ENCODE measurements at places on chromosomes 13 and 19.
A peak's percentile ranks its signal among the peaks of the same experiment; 100 is the strongest.

DNA sequence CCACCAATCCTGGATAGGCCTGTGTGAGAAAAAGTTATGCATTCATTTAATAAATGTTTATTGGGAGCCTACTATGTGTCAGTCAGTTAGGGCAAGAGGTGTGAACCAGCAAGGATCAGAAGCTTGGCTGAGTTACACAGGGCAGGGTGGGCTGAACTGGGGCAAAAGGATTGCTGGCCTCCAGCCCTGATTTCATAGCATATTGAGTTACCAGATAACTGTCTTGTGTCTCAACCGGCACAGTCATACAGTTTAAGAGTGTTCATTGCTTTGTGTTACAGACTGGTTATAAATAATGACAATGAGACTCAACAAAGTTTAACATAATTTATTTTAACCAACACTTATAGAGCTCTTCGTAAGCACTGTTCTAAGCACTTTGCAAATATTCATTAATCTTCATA is 253.8 kb downstream of the DLEU7 start:
- H3K27me3 ChIP-seq = no peaks in the 10 kb centered on the region
- peaks cover 55% of the 10 kb centered on the region for H3K4me1 ChIP-seq
- 0 out of 2 replicates have a peak overlapping the region, but pooled peaks have one; percentile 18 for H3K4me3 ChIP-seq
- no peaks in the 10 kb centered on the region for H3K36me3 ChIP-seq

- no peaks in the 10 kb centered on the region for H3K27me3 ChIP-seq
- H3K27ac ChIP-seq = peak overlapping the region; percentile 82
- H3K4me3 ChIP-seq = no peak overlapping the region
- DNase-seq = peak; percentile 78
Measured at GRCh38 chr19:9941671-9942070, 5.4 kb upstream of the OLFM2 start.

- no peak for DNase-seq
- H3K4me3 ChIP-seq = no peak overlapping the region
- no peaks in the 10 kb centered on the region for H3K27me3 ChIP-seq
- no peak overlapping the region for H3K27ac ChIP-seq
Measured at GRCh38 chr19:518598-519231, 11.4 kb downstream of the TPGS1 start.

- peaks cover 9% of the 10 kb centered on the region for H3K36me3 ChIP-seq
Measured at GRCh38 chr19:58277748-58278540, 811 bp upstream of the ZNF8 start.

DNA sequence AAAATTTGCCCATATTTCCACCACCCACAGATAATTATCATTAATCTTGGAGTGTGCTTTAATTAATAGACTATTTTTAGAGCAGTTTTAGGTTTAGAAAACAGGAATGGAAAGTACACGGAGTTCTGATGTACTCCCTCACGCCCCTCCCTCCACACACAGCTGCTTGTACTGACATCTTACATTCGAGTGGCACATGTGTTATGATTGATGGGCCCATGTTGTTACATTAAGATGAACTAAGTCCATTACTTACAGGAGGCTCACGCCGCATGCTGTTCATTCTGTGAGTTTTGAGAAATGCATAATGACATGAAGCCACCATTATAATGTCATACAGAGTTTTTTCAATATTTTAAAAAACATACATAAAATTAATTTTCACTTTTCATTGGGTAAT is 1.2 kb upstream of the SPATA13 start:
- H3K4me1 ChIP-seq = peaks cover 5% of the 10 kb centered on the region
- H3K27me3 ChIP-seq = no peaks in the 10 kb centered on the region
- no peaks in the 10 kb centered on the region for H3K36me3 ChIP-seq

DNA sequence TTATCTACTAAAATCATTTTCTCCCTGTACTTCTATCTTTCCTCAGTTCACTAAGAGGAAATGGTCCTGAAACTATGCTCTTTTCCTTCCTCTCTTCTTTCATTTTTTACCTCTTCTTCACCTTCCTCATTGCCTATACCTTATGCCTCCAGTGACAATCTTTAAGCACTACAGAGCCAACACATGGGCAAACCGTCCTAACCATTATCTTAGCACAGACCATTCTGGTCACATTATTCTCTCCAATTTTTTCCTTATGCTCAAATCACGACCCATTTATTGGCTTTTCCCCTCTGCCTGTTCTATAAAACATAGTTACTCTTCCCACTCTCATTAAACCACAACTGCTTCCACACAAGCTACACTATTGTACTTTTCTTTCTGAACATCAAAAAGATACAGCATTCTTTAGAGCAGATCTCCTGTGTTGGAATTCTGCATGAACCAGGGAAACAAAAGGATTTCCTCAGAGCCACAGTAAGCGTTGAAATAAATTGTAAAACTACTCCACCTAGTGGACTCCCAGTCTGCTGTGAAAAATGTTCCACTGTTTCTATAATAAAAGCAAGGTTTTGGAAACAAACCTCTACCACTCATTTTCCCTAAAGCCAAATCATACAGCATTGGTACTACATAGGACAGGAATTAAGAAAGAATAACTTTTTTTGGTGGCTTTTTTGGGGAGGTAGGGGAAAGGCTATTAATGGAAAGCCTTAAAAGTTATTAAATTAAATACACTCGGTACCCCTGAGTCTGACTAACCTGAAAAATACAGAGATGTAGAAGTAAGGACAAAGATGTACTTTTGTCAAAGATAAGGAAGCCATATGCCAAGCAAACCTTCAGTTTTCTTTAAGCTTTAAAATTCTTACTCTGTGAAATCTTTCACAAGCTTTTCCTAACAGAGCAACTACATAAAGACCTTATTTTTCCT is 19.5 kb downstream of the NUFIP1 start:
- no peak overlapping the region for H3K27ac ChIP-seq
- H3K36me3 ChIP-seq = no peaks in the 10 kb centered on the region
- no peak overlapping the region for H3K4me3 ChIP-seq
- peak; percentile 78 for DNase-seq

- no peak overlapping the region for H3K4me3 ChIP-seq
- H3K27ac ChIP-seq = no peak overlapping the region
- H3K4me1 ChIP-seq = no peaks in the 10 kb centered on the region
- no peaks in the 10 kb centered on the region for H3K36me3 ChIP-seq
- DNase-seq = no peak
Measured at GRCh38 chr13:114141261-114141996, 9.0 kb upstream of the RASA3 start.

GRCh38 chr19:16942583-16942982 is 53.8 kb downstream of the F2RL3 start:
- H3K27ac ChIP-seq = no peak overlapping the region
- no peaks in the 10 kb centered on the region for H3K27me3 ChIP-seq
- H3K36me3 ChIP-seq = no peaks in the 10 kb centered on the region
- no peaks in the 10 kb centered on the region for H3K4me1 ChIP-seq
- DNase-seq = no peak

GRCh38 chr19:5711713-5712161 is 8.2 kb downstream of the LONP1 start:
- peaks cover 32% of the 10 kb centered on the region for H3K36me3 ChIP-seq
- no peak overlapping the region for H3K27ac ChIP-seq
- H3K27me3 ChIP-seq = no peaks in the 10 kb centered on the region
- H3K4me1 ChIP-seq = no peaks in the 10 kb centered on the region

DNA sequence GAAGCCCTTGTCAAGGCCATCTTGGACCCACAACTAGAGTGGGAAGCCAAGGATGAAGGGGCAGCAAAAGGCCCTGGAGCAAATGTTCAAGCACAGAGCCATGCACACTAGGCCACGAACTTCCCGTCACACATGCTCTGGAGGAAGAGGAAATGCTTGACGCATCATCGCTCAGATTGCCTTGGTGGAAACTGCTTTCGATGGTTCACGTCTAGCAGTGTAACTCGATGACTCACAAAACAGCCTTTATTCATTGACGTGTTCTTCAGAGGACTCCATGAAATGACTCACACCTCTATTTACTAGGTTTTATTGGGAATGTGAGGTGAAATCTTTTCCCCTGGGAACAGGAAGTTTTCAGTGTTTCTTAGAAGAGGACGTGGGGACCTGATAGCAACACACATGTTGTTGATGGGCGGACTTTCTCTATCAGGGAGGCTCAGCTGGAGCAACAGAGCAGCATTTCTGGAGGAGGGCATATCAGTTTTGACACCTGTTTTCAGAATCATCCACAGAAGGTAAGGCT is 79.8 kb upstream of the FLT1 start:
- peak overlapping the region; percentile 60 for H3K27ac ChIP-seq
- H3K27me3 ChIP-seq = no peaks in the 10 kb centered on the region
- no peaks in the 10 kb centered on the region for H3K36me3 ChIP-seq
- H3K4me3 ChIP-seq = no peak overlapping the region

DNA sequence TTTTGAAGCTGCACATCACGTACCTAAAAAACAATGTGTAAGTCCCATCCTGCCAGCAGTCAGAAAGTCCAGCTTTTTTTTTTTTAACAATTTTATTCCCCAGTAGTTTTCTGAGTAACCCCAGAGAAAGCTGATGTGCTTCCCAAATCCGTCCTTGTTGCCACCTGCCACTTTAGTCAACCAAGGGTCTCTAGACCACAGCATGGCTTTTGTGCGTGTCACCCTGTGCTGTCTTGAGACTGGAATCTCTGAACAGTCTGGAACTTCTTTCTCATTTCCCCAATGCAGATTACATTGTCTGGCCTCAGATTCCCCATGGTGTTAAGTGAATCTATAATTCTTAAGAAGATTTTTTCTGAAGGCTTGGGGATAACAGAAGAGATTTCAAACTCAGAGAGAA is 289.2 kb upstream of the KLF12 start:
- H3K27me3 ChIP-seq = no peaks in the 10 kb centered on the region
- H3K36me3 ChIP-seq = no peaks in the 10 kb centered on the region
- no peak overlapping the region for H3K27ac ChIP-seq
- no peak for DNase-seq

DNA sequence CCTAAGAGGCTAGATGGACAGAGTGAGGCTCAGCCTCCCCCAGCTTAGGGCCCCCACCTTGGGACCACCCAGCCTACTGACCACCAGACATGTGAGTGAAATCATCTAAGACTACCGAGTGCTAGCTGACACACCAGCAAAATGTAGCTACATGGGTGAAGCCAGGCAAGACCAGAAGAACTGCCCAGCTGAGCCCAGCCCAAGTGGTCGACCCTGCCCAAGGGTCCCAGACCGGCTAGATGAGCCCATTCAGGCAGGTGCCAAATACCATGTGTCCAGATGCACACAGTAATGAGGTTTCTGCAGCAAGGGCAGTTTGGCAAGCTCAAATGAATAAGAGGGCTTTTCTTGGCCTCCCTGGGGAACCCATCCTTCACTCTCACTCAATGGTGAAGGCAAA is 56.6 kb downstream of the ZNF557 start:
- no peak for DNase-seq
- no peak overlapping the region for H3K4me3 ChIP-seq
- no peak overlapping the region for H3K27ac ChIP-seq
- no peaks in the 10 kb centered on the region for H3K27me3 ChIP-seq
- H3K4me1 ChIP-seq = no peaks in the 10 kb centered on the region

DNA sequence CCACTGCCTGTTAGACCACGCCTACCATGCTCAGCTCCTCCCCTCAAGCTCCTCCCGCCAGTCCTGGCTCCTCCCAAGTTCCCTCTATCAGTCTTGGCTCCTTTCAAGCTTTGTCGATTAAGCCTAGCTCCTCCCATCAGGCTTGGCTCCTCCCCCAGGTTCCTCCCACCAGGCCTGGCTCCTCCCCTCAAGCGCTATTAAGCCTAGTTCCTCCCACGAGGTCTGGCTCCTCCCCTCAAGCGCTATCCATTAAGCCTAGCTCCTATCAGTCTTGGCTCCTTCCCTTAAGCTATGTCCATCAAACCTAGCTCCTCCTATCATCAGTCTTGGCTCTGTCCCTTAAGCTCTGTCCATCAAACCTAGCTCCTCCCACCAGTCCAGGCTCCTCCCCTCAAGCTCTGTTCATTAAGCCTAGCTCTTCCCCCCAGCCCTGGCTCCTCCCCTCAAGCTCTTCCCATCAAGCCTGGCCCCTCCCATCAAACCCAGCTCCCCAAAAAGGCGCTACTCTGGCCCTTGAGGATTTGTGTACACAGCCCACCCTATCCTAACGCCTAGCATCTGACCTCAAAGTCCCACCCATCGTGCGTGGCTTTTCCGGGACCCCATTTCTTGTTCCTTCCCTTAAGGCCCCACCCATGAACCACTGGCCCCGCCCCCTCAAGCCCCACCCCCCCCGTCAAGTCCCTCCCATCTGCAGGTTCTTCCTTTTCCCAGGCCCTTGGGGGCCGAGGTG is 10.0 kb downstream of the CAMSAP3 start:
- no peak overlapping the region for H3K27ac ChIP-seq
- H3K36me3 ChIP-seq = no peaks in the 10 kb centered on the region
- no peaks in the 10 kb centered on the region for H3K27me3 ChIP-seq
- DNase-seq = peak; percentile 19

- DNase-seq = peak; percentile 78
- H3K4me1 ChIP-seq = peaks cover 4% of the 10 kb centered on the region
- no peaks in the 10 kb centered on the region for H3K36me3 ChIP-seq
- no peak overlapping the region for H3K27ac ChIP-seq
Measured at GRCh38 chr19:5293612-5294378, 46.8 kb downstream of the PTPRS start.

GRCh38 chr19:35229601-35230000 is 1.1 kb upstream of the FAM187B start:
- no peaks in the 10 kb centered on the region for H3K36me3 ChIP-seq
- H3K4me3 ChIP-seq = no peak overlapping the region
- H3K27ac ChIP-seq = no peak overlapping the region
- DNase-seq = no peak
- peaks cover 4% of the 10 kb centered on the region for H3K4me1 ChIP-seq

GRCh38 chr19:15256708-15257331 is 24.6 kb upstream of the EPHX3 start:
- H3K4me1 ChIP-seq = peaks cover 9% of the 10 kb centered on the region
- H3K27me3 ChIP-seq = no peaks in the 10 kb centered on the region
- H3K27ac ChIP-seq = no peak overlapping the region
- DNase-seq = no peak
- H3K4me3 ChIP-seq = no peak overlapping the region

DNA sequence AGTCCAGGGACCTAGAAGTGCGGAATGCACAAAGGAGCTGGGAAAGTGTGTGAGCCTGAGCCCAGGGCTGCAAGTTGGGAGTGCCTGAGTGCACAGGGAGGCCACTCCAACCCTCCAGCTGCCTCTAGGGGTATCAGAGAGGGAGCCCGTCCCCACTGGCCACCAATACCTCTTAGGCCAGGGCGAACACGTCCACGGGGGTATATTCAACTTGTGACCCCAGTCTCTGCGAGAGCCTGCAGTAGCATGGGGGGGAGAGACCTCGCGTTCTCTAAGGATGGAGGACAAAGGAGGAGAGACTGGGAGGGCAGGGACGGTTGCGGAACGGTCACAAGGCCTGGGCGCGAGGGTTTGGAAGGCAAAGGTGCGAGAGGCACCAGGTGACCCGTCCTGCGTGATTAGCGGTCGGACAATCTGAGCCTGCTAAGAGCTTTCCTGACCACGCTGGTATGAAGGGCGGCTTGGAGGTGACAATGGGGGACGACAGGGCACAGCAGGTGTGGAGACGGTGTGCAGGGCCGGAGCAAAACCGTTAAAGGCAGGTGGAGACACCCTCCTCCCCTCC is 676 bp downstream of the CD320 start:
- no peaks in the 10 kb centered on the region for H3K36me3 ChIP-seq
- H3K4me3 ChIP-seq = peak overlapping the region; percentile 66
- H3K27me3 ChIP-seq = no peaks in the 10 kb centered on the region
- peak; percentile 42 for DNase-seq
- H3K4me1 ChIP-seq = peaks cover 15% of the 10 kb centered on the region
- no peak overlapping the region for H3K27ac ChIP-seq
